ENCODE measurements at places on chromosomes 6 and 20.

- peak; percentile 94 for DNase-seq
These were observed 227.2 kb upstream of the SULF2 start for GRCh38 chr20:48012401-48012974.

- peak; percentile 95 for DNase-seq
These were observed 1066.8 kb upstream of the CITED2 start for GRCh38 chr6:140441256-140441655.

DNA sequence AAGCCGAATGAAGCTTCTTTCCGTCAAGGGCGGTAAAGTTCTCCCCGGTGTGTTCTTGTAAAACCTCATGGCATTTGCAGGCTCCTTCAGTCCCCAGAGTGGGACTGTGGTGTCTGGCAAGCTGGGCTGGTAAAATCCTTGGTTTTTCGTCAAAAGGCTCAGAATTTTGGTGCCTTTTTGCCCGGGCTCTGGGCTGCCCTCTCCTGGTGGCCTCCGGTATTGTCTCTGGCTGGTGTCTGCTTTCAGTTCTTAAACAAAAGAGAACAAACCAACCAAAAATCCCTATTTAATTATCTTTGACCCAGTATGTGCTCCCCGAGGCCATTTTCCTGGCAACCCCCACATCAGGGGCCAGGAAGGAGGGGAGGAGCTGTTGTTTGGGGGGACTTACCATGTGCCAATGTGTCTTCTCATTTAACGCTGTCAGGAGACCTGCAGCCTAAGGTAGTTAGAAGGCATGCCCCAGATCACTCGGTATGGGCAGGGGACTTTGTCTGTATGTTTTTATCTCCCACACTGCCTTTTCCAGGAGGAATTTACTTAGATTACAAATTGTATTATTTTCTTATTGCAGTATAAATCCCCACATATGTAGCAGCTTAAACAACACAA lies 11.1 kb downstream of the CDH4 start:
- DNase-seq = no peak

DNA sequence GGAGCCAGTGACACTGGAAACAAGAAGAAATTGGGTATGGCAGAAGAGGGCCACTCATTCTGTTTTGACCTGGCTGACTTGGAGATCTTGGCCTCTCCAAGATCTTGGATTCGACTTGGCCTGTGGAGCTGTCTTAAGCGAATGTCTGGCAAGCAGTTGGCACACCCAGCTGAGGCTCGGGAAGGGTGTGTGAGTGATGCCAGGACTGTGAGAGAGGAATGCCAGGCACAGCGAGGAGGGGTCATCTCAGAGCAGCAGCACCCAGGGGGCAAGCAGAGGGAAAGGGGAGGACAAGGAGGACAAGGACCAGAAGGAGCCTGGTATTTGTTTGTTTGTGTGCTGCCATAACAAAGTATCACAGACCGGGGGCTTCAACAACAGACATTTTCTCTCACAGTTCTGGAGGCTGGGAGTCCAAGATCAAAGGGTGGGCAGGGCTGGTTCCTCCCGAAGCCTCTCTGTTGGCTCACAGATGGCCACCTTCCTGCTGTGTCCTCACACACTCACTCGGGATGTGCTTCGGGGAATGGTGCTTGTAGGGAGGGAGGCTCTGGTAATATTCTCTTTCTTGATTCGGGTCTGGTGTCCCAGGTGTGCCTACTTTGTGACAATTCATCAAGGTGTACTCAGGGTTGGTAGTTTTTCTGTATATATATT lies 33.0 kb downstream of the RPP40 start:
- no peak for DNase-seq

- peak; percentile 76 for DNase-seq
These were observed 3.7 kb upstream of the SYNDIG1 start for GRCh38 chr20:24465730-24466129.

DNA sequence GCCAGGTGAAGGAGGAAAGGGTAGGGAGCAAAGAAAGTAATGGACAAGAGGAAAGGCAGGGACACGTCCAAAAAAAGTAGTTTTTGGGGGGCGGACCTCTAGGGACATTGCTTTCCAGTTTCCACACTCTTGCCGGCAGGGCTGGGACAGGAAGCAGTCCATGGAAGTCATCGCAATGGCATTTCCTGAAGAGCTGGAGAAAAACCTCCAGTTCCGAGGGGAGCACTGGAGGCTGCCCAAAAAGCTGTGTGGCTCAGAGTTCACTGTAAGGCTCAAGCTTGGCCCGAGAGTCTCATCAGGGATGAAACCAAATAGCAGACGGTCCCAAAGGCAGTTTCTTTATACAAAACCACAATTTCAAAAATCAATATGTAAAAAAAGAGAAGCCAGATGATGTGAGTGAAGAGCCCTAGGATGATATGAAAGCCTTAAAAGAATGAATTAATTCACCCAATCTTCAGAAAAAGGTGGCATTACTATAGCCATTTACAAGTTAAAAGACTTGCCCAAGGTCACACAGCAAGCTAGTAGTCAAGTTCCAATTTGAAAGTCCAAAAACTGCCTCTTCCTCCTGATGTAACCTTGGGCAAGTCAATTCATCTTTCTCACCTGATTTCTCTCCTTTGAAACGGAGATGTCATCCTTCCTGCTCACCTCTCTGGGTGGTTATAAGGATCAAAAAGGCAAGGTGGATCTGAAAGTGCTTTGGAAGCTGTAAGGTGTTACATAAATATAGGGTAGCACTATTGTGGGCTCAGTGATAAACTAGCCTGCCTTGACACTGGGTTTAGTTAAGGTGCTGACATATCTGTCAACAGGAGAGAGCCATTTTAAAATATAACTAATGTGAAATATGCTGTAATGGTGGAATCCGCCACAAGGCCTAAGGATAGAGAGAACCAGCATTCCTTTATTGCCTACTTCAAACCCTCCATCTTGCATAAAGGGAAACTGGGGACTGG lies 9.1 kb downstream of the BCL2L1 start:
- peak; percentile 95 for DNase-seq

DNA sequence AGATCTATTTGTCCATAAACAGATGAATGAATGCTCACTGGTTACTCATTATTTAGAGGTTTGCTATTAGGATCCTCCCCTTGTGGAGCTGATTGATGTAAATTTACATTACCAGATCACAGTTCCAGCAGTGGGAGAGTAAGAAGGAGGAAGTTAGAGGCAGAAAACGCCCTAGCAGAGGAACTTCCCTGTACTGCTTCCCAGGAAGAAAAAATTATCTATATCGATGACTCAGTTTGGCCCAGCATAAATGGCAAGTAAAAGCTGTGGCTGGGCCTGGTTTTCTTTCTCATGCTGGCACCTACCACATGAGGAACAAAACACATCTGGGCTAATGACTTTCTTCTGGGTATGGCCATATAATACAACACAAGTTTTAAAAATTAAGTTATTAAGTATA lies 35.7 kb downstream of the DNAAF9 start:
- DNase-seq = no peak

- DNase-seq = no peak
These were observed 84.2 kb downstream of the ISM1 start for GRCh38 chr20:13305284-13305683.

GRCh38 chr6:90227673-90228072 lies 69.0 kb downstream of the BACH2 start:
- peak; percentile 48 for DNase-seq

DNA sequence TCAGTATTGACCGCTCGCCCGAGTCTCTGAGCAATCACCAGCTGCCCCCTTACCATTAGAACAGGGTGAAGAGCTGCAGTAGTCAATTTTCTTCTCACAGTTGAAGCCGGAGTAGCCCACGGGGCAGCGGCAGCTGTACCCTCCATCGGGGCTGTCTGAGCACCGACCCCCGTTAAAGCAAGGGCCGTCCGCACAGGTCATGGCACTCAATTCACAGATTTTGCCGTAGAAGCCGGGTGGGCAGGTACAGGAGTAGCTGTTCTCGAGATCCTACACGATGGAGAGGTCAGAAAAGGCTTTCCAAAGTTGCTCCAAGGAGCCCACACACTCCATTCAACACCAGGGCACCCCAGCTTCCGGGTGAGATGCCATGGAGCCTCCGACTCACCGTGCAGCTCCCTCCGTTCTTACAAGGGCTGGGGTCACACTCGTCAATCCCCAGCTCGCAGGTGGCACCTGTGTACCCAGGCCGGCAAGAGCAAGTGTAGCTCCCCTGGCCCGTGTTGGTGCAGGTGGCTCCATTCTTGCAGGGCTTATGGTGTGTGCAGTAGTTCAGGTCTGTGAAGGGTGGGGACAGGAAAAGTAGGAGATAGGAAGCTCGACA lies 5.9 kb downstream of the DLL1 start:
- DNase-seq = no peak

DNA sequence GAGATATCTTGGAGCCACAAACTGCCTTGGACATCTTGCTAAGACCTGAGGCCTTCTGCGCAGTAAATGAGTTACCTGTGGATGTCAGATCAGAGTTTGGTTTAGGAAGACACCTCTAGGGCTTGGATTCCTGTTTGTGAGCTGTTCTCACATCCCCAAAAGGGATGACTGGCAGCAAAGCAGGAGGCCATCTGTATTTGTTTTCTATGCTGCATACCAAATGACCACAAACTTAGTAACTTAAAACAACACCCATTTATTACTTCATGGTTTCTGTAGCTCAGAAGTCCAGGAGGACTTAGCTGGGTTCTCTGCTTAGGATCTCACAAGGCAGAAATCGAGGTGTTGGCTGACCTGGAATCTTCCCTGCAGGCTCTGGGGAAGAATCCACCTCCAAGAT lies 116.7 kb downstream of the UNC5CL start:
- DNase-seq = peak; percentile 62

DNA sequence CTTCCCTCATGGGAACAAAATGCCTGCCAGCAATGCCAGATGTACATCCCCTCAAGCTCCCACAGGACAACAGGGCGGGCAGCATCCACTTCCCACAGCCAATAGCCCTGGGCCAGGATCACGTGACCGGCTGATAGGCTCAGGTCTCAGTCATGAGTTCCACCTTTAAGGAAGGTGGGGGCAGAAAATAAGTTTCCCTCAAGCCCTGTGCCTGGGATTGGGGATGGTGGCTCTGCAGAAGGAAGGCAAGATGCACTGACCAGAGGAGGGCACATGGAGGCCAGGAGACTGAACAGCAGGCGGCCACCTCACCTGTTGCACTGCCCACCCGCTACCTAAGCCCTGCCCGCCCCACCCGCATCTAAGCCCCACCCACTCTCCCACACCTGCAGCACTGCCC lies 149.1 kb downstream of the BMP7 start:
- no peak for DNase-seq

- DNase-seq = no peak
These were observed 50.9 kb upstream of the TNFAIP3 start for GRCh38 chr6:137816133-137816579.

DNA sequence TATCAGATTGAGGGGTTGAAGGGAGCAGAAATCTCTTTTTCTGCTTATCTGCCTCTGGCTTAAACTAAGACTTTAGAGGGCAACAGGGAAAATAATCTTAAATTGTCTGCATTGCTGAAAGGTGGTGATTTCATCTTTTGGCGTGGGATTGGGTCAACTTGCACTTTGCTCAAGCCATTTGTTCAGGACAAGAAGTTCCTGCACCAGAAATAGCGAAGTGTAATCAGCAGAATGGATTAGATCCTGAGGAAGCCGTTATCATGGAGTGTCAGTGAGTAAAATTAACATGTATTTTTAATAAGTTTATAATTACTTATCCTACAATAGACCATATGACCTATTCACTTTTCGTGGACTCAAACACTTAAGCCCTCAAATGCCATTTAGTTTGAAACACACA lies 249.3 kb downstream of the CD83 start:
- DNase-seq = no peak

- DNase-seq = no peak
These were observed 146.6 kb upstream of the AKIRIN2 start for GRCh38 chr6:87848616-87849015.

DNA sequence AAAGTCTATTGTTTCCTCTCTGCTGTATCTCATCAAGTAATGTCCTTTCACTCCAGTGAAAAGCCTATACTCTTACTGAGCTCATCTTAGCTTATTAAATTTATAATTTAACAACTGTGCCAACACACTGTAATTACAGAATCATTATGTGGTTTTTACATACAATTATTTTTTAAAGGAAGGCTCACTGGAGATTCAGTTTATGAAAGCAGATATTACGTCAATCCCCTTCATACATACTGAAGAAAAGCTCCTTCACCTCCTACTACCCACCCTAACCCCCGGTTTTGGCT lies 28.1 kb downstream of the ARHGAP18 start:
- no peak for DNase-seq

- DNase-seq = no peak
These were observed 13.6 kb downstream of the KCNK5 start for GRCh38 chr6:39215640-39216158.

DNA sequence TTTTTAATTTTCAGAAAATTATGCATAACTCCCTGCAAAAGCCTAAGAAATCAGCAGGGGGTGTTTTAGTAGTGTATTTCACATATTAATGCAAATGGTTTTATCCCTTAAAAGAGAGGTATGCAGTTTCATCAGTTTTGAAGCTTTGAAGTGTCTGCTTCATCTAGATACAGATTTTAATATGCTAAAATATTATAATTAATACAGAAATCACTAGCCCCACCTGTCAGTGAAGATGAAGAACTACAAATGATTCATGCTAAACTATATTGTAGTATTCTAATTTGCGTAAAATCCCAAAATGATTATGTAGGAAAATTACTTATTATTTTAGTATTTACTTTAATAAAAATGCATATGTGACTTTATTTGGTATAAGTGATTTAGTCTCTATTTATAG lies 2.9 kb upstream of the TFB1M start:
- no peak for DNase-seq

- no peak for DNase-seq
These were observed 32.2 kb upstream of the LAMP5 start for GRCh38 chr20:9482180-9482579.

DNA sequence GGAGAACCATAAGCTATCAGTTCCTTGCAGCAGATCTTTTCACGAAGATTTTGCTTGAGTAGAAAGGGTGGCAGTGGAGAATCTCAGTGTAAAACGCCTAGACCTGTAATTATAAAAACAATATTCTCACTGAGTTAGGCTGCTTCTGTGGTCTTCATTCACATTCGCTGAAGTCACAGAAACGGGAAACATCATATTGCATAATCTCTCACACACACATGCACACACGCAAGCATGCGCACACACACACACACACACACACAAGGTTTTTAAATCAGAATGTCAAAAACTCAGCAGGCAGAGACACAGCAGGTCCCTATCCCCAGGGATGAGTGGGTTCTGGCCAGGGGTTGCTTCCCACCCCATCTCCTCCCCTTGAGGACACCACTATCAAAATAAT lies 175.5 kb downstream of the ATXN1 start:
- peak; percentile 42 for DNase-seq

DNA sequence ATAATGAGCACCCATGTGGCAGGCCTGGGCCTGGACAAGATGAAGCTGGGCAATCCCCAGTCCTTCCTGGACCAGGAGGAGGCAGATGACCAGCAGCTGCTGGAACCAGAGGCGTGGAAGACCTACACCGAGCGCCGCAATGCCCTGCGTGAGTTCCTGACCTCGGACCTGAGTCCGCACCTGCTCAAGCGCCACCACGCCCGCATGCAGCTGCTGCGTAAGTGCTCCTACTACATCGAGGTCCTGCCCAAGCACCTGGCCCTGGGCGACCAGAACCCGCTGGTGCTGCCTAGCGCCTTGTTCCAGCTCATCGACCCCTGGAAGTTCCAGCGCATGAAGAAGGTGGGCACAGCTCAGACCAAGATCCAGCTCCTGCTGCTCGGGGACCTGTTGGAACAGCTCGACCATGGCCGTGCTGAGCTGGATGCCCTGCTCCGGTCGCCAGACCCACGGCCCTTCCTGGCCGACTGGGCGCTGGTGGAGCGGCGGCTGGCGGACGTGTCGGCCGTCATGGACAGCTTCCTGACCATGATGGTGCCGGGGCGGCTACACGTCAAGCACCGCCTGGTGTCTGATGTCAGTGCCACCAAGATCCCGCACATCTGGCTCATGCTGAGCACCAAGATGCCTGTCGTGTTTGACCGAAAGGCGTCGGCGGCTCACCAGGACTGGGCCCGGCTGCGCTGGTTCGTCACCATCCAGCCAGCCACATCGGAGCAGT lies 1.9 kb downstream of the FNDC11 start:
- DNase-seq = no peak

Data from fibroblast of skin of abdomen (primary cell).